ENCODE measurements at places on chromosomes 1 and 21.

DNA sequence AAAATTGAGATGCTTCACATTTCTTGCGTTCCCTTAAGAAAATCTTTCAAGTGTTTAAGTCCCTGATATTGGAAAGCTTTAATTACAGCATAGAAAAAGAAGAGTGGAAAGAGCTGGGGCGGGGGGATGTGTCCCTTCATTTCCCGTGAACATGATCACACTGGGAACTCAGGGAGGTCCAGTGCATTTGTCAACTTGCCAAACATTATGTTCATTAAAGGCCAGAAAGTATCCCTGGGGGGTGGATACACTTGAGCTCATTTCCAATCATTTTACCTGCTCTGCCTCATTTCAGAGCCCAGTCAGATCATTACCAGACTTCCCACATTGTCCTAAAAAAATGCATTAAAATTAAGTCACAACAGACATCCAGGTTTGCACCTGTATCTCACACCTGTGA lies 123.6 kb upstream of the KCNJ15 start:
- no peak for DNase-seq

DNA sequence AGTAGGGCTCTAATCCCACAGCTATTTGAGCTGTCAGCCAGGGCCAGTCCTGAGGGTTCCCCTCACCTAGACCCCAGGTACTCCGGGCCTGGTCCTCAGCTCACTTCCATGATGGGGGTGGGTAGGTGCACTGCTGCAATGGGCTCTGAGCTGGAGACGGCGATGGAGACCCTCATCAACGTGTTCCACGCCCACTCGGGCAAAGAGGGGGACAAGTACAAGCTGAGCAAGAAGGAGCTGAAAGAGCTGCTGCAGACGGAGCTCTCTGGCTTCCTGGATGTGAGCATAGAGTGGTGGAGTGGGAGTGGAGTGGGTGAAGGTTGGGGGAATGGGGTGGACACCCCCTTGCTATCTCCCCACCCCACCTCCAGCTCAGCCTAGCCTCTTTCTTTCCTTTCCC lies 2.1 kb downstream of the S100A1 start:
- no peak for DNase-seq

- no peak for DNase-seq
These were observed 6.8 kb downstream of the THEM5 start for GRCh38 chr1:151846686-151847237.

DNA sequence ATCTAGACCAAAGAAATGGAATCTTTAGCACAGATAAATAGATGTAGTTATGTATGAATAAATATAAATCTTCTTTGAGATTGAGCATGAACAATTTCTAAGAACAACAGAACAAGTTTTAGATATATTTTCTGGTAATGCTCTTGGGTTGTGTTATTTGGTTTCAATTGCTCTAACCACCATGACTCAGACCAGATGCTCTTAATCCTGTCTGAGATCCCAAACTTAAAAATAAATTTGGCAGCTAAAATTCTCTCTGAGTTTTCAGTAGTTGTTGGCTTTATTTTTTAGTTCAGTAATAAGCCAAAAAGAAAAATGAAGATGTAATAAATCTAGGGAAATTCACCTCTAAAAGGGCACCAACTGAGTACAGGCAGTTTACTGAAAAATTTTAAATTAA lies 1693.4 kb downstream of the NCAM2 start:
- no peak for DNase-seq

- DNase-seq, result no peak
These were observed 15.6 kb upstream of the CHIA start for GRCh38 chr1:111275079-111275478.

GRCh38 chr21:42921927-42922326 lies 3.5 kb downstream of the ERVH48-1 start:
- no peak for DNase-seq

GRCh38 chr1:226754793-226755533 lies 15.9 kb upstream of the ITPKB start:
- DNase-seq, result no peak

GRCh38 chr1:31812158-31812829 lies 3.5 kb downstream of the SPOCD1 start:
- no peak for DNase-seq

- no peak for DNase-seq
These were observed 322.7 kb downstream of the ZNF326 start for GRCh38 chr1:90317628-90318027.

- DNase-seq, result no peak
These were observed 12.8 kb upstream of the IFI44L start for GRCh38 chr1:78607334-78607927.

GRCh38 chr1:227572752-227573151 lies 9.4 kb downstream of the ZNF678 start:
- DNase-seq, result no peak

GRCh38 chr1:208269338-208269666 lies 25.1 kb upstream of the PLXNA2 start:
- DNase-seq, result no peak

GRCh38 chr1:112954017-112954650 lies 1.9 kb downstream of the SLC16A1 start:
- no peak for DNase-seq

GRCh38 chr1:30047576-30047975 lies 675.8 kb downstream of the MATN1 start:
- DNase-seq, result no peak

DNA sequence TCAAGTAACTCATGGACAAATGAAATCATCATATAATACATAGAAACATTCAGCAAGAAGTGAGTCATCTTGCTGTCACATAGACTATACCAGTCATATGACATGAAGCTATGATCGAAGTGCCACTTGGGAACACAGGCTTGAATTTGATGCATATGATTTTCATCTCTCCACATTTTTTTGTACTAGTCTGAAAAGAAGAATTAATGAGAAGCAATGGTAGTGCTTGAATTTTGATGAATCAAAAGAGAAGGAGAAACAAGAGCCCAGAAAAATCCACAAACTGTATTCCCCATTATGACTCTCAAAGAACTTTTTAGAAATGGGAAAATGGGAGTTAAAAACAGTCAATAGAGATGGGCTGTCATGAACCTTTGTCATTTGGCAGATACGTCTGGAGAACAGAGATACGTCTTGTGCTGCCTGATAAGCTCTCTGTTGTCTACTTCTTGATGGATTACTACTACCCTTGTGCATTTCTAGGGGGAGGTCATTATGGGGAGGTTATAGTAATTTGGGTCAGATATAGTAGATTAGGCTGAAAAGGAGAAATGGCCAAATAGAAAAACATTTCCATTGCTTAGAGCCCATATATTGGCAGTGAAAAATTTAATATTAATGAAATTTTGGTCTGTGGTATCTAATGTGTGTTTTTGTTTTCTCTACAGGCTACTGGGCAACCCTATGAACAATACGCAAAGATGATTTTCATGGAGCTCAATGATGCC lies 8.0 kb upstream of the LEPR start:
- DNase-seq, result no peak

DNA sequence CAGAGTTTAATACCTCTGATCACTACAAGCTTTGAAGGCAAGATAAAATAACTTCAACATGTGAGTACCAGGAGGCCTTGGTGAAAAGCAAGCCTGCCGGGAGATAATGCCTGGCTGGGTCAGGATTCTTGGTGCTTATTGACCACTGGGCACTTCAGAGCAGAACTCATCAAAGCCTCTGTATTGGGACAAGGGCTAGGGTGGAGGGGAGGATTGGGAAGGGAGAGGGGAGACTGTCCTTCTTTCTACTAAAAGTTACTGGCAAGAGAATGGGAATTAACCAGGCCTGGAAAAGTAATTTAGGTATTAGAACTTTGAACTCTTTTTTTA lies 35.2 kb downstream of the NEK2 start:
- DNase-seq, result no peak

- no peak for DNase-seq
These were observed 27.4 kb downstream of the RPS6KA1 start for GRCh38 chr1:26557008-26557407.

DNA sequence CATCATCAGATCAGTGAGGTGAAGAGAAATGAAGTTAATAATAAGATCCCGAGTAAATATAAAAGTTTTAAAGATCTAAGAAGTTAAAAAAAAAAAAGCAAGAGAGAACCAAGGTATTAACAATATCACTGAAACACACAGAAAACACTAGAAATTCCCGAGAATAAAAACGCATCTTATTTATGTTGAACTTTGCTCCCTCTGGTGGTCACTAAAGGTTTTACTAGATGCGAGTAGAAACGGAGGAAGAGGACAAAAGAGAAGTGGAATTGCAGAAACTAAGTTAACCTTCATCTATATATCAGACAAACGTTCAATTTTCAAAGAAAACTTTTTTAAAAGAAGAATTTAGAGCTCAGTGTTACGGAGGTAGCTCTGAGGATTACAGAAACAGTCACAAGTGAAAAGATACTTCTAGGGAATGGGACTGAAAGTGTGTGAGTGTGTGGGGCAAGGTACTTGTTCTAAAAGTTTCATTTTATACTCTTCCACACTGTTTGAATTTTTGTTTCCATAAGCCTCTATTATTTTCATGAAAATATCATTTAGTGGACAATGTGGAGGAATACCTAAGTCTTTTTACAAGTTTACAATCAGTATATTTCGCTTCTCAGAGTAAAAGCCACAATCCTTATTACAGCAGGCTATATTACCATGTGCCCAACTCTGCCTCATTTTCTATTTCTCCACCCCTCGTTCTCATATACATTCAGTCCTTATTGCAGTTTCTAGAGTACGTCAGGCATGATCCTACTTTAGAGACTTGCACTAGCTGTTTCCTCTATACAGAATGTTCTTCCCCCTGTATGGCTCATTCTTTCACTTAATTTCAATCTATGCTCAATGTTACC lies 19.7 kb downstream of the ACBD6 start:
- DNase-seq, result peak; percentile 13

DNA sequence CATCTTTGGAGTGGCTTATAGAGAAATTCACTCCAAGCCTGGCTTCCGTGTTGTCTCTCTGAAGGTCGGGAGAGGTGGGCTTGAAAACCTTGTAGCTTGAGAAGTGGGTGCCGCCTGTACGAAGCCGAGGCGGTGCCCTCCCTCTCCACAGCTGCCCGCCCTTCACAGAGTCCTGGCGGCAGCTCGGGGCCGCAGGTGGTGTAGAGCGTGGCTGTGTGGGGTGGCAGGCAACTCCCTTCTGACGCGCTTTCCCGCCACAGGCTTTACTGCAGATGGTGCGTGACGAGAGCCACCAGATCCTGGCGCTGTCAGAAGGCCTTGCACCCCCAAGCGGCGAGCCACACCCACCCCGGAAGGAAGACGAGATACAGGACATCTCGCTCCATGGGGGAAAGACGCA lies 33.1 kb upstream of the DIP2A start:
- DNase-seq, result no peak

- DNase-seq, result no peak
These were observed 88.2 kb downstream of the MIS18A start for GRCh38 chr21:32190493-32191144.

DNA sequence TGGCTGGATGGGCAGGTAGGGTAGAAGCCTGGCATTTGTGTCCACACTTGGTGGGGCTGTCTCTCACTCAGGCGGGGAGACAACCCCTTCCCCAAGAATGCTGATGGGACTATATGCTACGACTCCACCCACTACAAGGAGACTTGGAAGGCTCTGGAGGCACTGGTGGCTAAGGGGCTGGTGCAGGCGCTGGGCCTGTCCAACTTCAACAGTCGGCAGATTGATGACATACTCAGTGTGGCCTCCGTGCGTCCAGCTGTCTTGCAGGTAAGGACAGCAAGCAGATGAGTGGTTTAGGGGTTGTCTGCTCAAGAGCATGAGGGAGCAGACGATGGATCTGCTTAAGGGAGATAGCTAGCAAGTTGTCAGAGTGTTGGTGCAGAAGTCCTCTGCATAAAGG lies 15.9 kb upstream of the NASP start:
- no peak for DNase-seq

DNA sequence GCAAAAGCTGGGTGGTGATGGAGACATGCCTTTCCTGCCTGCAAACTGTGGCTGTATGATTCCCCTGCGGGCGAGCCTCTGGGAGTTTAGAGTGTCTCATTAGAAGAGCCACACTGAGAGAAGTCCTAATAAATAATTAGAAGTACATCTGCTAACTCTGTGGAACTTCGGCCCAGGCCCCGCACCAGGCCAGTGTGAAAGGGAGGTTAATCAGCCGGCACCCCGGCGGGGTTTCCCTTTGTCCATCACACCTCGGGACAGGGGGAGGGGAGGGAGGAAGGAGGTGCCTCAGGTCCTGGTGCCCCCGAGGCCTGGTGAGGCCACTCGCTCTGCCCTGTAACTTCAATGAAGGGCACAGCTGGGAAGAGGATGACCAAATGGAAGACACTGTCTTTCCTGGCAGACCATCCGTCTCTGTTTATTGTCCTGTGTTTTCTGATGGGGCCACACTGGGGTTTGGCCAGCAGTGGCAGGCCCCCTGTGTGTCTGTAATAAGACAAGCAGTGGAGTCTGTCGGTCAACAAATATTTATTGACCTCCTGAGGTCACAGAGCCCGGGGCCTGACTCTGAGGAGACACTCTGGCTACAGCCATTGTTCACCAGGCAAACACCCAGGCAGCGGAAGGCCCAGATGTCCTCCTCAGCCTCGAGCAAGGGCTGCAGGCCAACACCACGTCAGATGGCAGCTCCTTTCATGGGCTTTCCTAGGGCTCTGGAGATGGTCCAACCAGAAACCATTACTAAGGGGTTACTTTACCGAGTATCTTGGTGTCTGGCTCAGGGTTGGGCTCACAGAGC lies 267.5 kb upstream of the RAB4A start:
- no peak for DNase-seq

DNA sequence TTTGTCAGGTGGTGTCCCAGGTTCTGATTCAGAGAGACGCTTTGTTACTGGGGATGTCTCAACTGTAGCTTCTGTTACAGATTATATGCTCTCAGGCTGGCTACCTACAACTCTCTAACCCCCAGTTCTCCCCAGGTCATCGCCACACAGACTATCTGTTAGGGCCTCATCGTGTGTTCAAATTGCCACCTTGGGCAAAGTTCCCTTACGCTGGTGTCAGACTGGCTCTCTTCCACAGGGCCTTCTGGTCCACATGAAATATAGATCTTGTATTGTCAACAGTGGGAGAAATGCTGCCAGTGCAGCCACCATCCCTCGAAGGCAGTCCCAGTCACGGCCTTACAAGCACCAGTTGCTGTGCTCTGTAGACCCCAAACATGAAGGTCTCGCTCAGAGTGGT lies 15.3 kb downstream of the FMO4 start:
- DNase-seq, result no peak

DNA sequence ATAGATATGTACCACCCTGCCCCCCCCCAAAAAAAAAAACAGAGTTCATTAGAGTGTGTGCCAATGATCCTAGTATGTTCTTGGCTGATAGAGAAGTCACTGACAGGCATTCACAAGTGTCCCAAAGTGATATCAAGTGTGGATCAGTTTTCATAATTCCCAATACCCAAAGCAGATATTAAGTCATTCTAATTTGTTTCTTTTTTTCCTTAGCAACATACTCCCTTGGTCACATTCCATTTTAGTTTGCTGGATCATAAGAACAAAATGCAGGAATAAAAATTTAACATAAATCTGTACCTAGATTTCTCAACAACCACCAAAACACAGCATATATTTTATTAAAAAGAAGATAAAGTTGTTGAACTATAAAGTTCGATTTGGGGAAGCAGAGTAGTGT lies 129.8 kb upstream of the PALMD start:
- DNase-seq, result no peak

DNA sequence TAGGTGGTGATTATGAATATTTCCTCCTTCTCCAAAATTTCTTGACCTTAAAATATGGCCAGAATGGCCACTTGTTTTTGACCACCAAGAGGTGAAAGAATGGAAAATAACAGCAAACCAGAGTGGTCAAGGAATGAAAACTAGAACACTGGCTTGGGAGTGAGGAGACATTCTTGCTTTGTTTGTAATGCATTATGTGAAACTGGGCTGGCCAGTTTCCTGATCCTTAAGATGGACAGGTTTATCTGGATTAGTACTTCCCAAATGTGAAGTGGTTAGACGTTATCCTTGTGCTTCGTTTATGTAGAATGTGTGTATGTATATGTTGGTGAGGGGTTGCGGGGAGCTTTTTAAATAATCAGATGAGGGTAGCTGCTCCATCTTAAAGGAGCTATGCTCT lies 12.8 kb downstream of the PLA2G4A start:
- DNase-seq, result no peak

Data from stimulated activated CD4-positive, alpha-beta T cell treated with anti-CD3 and anti-CD28 coated beads, Interleukin-1b, Interleukin-23, amount 100 ng/mL, for 4 hours (primary cell).